Stomach (tissue), 19 donors: ENCODE measurements at places on chromosomes 5 and 9. TPM values are rescaled to one million over a fixed set of nuclear protein-coding genes. Genes with fewer than 3 reads are reported as not detected.

The SLIT3 gene
- 24.5 TPM for total RNA-seq

- H3K27me3 ChIP-seq, result peaks cover 81% of the 10 kb centered on the region
- peak within 1 kb of the TSS; percentile 48 for H3K4me3 ChIP-seq
- peak within 1 kb of the TSS; percentile 69 for H3K27ac ChIP-seq
- peak; percentile 80 for DNase-seq
- no peaks in the 10 kb centered on the region for H3K36me3 ChIP-seq
Measured at GRCh38 chr9:109498195-109499092, at the start of gene PTPN3. TSS of gene PTPN3 (minus strand) at chr9:109498307. CDS start at chr9:109463434, 34,873 bp downstream.

The ABCA2 gene
- total RNA-seq, result 95.2 TPM

The SPINK6 gene
- not detected for total RNA-seq

The SLC25A46 gene
- total RNA-seq, result 106 TPM

DNA sequence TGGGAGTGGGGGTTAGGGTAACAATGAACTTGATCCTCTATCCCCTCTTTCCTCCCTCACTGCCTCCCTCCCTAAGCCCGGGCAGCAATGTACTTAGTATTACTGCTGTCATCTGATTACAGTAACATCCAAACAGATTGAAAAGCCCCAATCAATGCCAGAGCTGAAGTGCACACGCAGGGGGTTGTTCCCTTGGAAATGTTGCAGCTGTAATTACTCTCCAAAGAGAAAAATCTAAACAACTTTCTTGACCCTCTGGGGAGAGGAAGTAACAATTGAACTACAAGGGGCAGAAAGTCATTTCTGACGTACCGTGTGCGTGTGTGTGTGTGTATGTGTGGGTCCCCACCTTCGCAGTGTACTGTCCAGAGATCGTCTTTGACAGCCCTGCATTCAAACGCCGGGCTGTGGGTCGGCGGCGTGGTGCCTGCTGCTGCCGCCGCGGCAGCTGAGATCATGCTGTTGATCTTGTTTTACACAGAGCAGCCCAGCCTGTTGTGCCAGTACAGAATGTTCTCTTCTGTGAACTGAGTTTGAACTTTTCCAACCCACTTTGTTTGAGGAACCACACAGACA is 66.0 kb upstream of the KLF9 start:
- DNase-seq, result peak; percentile 87
- H3K4me1 ChIP-seq, result peaks cover 92% of the 10 kb centered on the region
- no peaks in the 10 kb centered on the region for H3K27me3 ChIP-seq
- H3K36me3 ChIP-seq, result no peaks in the 10 kb centered on the region
- peak overlapping the region; percentile 96 for H3K27ac ChIP-seq
- no peak overlapping the region for H3K4me3 ChIP-seq

GRCh38 chr9:14146201-14146874 is 167.6 kb downstream of the NFIB start:
- no peaks in the 10 kb centered on the region for H3K27me3 ChIP-seq
- H3K4me3 ChIP-seq, result no peak overlapping the region

- no peak overlapping the region for H3K4me3 ChIP-seq
- no peak for DNase-seq
- H3K4me1 ChIP-seq, result no peaks in the 10 kb centered on the region
- H3K27ac ChIP-seq, result no peak overlapping the region
- no peaks in the 10 kb centered on the region for H3K36me3 ChIP-seq
Measured at GRCh38 chr9:110332766-110333165, 4.9 kb downstream of the TXNDC8 start.

GRCh38 chr9:14645648-14646047 is 47.6 kb downstream of the ZDHHC21 start:
- H3K27ac ChIP-seq, result no peak overlapping the region
- no peaks in the 10 kb centered on the region for H3K4me1 ChIP-seq
- H3K36me3 ChIP-seq, result no peaks in the 10 kb centered on the region
- no peak overlapping the region for H3K4me3 ChIP-seq
- no peak for DNase-seq

- peaks cover 27% of the 10 kb centered on the region for H3K4me1 ChIP-seq
- H3K27ac ChIP-seq, result no peak overlapping the region
Measured at GRCh38 chr9:130870491-130871381, 25.9 kb downstream of the QRFP start.

- DNase-seq, result no peak
- H3K27me3 ChIP-seq, result no peaks in the 10 kb centered on the region
- no peaks in the 10 kb centered on the region for H3K36me3 ChIP-seq
- no peaks in the 10 kb centered on the region for H3K4me1 ChIP-seq
- no peak overlapping the region for H3K27ac ChIP-seq
- no peak overlapping the region for H3K4me3 ChIP-seq
Measured at GRCh38 chr5:147743012-147743411, 39.5 kb downstream of the JAKMIP2 start.

The IFNA13 gene
- total RNA-seq, result not detected
